ENCODE measurements at places on chromosomes 7 and 10.

- no peak for DNase-seq
Measured at GRCh38 chr7:41869997-41870396, 167.1 kb upstream of the INHBA start.

DNA sequence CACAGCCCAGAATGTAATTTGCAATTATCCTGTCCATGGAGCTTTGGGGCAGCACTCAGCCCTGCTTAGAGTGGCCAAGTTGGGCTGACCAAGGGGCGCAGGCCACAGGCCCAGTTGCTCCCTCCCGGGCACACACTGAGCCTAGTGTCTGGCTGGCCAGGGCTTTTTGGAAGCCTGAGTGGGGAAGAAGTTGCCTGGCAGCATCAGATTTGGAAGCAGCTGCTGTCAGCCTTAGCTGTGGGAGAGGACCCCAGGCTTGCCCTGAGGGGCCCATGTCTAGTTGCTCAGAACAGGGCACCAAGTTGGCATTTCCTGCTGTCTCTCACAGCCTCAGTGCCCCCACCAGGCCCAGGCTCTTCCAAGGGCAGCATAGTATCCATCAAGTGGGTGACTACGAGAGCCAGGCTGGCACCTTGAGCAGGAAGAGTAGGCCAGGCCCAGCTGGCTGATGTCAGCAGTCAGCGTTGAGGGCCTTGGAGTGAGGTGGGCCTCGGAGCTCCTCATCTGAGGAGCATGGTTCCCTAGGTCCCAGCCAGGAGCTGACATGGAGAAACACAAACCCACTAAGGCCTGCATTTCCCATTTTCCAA, 14.4 kb downstream of the ANTXRL start:
- DNase-seq = no peak

DNA sequence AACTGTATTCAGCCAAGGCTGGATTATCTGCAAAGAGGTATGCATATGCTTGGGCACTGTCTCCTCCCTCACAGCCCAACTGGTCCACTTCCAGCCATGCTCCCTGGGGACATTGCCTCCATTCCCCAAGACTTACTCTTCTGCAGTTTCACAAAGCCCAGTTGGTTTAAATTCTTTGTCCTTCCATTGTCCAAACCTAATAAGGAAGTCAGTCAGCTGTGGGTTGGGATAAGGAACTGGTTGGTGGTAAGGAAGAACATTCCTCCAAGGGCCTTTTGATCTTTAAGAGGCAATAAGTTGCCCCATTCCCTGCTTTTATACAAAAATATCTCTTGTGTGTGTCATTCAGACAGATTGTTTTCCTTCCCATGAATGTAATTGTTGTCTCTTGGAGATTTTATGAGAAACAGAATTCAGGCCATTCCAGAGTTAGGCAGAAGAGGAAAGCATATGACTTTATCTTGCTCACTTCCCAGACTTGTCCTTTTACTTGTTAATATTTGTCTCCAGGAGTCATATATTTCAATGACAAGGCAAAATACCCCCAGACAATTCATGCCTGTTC, 673.7 kb downstream of the SUGCT start:
- no peak for DNase-seq

GRCh38 chr10:93471110-93471651, 11.0 kb downstream of the MYOF start:
- DNase-seq = no peak

DNA sequence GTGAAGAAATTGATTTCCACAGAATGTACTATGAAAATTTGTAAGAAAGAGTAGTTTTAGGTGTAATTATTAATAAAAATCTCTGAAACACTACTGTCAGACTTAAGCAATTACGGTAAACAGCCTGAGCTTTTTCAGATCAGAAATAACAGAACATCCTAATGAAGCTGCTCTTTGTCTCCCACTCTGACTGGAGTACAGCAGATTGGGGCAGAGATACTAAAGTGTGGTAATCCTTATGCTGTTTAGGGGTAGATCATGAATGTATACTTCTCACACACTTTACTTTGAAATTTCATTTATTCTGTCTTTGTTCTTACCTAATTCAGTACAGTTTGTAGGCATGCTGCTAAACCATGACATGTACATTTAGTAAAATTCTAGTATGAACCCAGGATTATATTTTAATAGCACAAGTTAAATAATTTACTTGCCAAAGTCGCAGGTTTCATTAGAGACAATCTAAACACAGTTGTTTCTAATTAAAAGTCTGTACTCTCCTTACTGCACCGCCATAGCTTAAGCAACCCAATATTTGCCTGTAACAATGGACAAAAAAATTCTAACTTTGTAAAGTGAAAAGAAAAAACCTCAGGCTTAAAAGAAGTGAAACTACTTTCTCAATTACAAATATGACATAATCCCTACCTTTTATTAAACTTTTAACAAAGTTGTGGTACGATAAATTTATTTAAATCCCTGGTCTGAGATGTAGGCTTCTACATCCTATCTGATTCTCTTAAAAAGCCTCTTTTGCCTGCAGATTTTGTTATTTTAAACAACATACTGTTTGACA, 88.8 kb downstream of the KMT2E start:
- DNase-seq = no peak

Measured in activated CD4-positive, alpha-beta memory T cell treated with anti-CD3 and anti-CD28 coated beads, Interleukin-2, amount 10 ng/mL, durations not matched to agents 7 days and 5 days (primary cell).